Ascending aorta (tissue), 2 donors: ENCODE measurements at places on chromosomes 12 and 14. TPM values are rescaled to one million over a fixed set of nuclear protein-coding genes. Genes with fewer than 3 reads are reported as not detected.

The CLEC2B gene
- total RNA-seq, result 1.1 TPM

The AMIGO2 gene
- total RNA-seq, result 22.7 TPM

The BICD1 gene
- 33.8 TPM for total RNA-seq

The PXMP2 gene
- 18.8 TPM for total RNA-seq

The CD27 gene
- total RNA-seq, result not detected

The KRT71 gene
- not detected for total RNA-seq

The PLEKHD1 gene
- not detected for total RNA-seq

The LTBP2 gene
- 383 TPM for total RNA-seq

DNA sequence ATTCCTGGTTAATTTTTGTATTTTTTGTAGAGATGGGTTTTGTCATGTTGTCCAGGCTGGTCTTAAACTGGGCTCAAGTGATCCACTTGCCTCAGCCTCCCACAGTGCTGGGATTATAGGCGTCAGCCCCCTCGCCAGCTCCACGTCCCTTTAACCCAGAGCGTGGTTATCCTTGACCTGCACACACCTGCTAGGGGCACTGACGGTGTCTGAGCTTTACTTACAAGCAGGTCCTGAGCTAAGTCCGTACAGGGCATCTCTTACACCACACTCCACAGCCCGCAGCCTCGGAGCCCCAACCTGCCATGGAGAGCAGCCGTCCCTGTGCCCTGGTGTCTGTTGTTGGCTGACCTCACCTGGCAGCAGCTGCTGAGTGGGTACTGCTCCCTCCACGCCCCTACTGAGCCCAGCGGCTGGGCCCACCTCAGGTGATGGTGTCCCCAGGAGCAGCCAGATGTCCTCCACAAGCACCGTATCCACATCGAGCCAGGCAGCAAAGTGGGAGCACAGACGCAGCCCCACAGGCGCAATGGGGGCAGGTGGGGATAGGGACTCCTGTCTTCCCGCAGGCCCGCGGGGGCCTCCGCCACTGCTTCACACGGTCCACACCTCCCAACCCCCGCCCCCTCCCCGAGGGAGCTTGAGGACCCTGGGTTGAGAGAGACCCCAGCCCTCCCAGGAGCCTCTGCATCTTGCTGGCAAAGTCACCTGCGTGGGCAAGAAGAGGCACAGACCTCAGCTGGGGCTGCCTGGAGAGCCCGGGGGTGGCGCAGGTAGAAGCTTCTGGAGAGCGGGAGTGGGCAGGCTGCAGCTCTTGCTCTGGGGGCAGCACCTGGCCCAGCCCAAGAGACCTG is 325.4 kb upstream of the SFSWAP start:
- no peak overlapping the region for H3K27ac ChIP-seq
- no peak overlapping the region for H3K4me3 ChIP-seq
- H3K36me3 ChIP-seq, result no peaks in the 10 kb centered on the region
- H3K4me1 ChIP-seq, result no peaks in the 10 kb centered on the region
- peak; percentile 55 for DNase-seq

DNA sequence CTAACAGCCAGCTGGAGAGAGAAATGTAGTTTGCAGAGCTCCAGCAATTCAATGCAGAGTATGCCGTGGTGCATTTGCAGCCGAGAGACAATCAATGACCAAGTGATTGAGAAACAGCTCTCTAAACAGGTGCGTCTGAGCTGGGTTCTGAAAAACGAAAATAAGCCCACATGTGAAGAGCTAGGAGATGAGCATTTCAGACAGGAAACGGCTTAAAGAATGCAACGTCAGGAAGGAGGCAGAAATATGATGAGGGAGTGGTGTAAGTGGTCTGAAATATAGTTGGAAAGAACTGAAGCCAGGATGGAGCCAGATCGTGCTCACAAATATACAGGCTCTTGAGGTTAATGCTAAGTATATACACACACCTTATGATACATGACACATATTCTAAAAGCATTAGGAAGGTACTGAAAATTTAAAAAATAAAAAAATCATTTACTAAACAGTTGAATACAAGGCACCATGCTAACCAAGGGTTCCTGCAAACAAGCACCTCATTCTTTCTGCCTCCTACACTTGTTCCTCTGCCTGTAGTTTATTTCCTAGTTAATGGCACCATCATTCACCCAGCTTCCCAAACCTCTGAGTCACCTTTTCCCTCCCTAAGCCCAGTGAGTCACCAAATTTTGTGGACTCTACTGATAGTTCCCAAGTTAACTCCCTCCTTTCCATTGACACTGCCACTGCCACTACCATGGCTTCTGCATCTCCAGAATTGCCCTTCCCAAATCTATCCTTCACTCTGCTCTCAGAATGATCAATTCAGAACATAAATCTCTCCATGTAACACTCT is 2.3 kb upstream of the GARIN2 start:
- H3K27me3 ChIP-seq, result no peaks in the 10 kb centered on the region
- no peak overlapping the region for H3K4me3 ChIP-seq
- no peak overlapping the region for H3K27ac ChIP-seq
- no peaks in the 10 kb centered on the region for H3K4me1 ChIP-seq

- no peak overlapping the region for H3K27ac ChIP-seq
- no peak overlapping the region for H3K4me3 ChIP-seq
- H3K4me1 ChIP-seq, result no peaks in the 10 kb centered on the region
- DNase-seq, result no peak
Observed at GRCh38 chr12:110421701-110422100, 18.2 kb upstream of the ANAPC7 start.

- no peaks in the 10 kb centered on the region for H3K36me3 ChIP-seq
- no peak overlapping the region for H3K27ac ChIP-seq
- no peak for DNase-seq
- H3K4me1 ChIP-seq, result no peaks in the 10 kb centered on the region
- no peak overlapping the region for H3K4me3 ChIP-seq
Observed at GRCh38 chr14:86640288-86640687, 1110.3 kb downstream of the FLRT2 start.

DNA sequence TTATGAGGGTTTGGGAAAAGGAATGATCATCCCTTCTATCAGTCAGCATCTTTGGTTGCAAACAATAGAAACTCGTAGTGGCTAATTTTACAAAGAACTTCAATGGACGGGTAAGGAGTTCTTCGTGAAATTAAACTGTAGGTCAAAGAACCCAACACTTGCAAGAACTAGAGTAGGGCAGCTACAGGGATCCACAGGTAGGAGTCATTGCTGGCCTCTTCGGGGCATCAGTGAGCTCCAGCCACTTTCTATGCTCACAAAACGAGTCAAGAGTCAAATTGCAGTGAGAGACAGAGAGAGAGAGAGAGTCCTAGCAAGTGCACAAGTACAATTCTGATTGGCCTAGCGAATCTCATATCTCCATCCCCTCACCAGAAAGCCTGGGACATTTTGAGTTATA is 29.9 kb upstream of the OTX2 start:
- H3K27ac ChIP-seq, result no peak overlapping the region
- H3K4me3 ChIP-seq, result no peak overlapping the region
- no peaks in the 10 kb centered on the region for H3K27me3 ChIP-seq
- no peaks in the 10 kb centered on the region for H3K4me1 ChIP-seq
- no peaks in the 10 kb centered on the region for H3K36me3 ChIP-seq
- no peak for DNase-seq

GRCh38 chr14:103696070-103696402 is 19.2 kb downstream of the XRCC3 start:
- no peak for DNase-seq
- no peak overlapping the region for H3K4me3 ChIP-seq
- H3K36me3 ChIP-seq, result peaks cover 49% of the 10 kb centered on the region
- H3K4me1 ChIP-seq, result peaks cover 34% of the 10 kb centered on the region
- no peaks in the 10 kb centered on the region for H3K27me3 ChIP-seq
- peak overlapping the region; percentile 55 for H3K27ac ChIP-seq

- no peaks in the 10 kb centered on the region for H3K4me1 ChIP-seq
- H3K4me3 ChIP-seq, result no peak overlapping the region
- DNase-seq, result no peak
- H3K27me3 ChIP-seq, result no peaks in the 10 kb centered on the region
- H3K36me3 ChIP-seq, result no peaks in the 10 kb centered on the region
Observed at GRCh38 chr12:108037960-108038359, 91.1 kb upstream of the WSCD2 start.

GRCh38 chr12:122820838-122821271 is 14.4 kb upstream of the HIP1R start:
- H3K4me1 ChIP-seq, result no peaks in the 10 kb centered on the region
- no peaks in the 10 kb centered on the region for H3K36me3 ChIP-seq
- no peak overlapping the region for H3K4me3 ChIP-seq
- H3K27me3 ChIP-seq, result no peaks in the 10 kb centered on the region

DNA sequence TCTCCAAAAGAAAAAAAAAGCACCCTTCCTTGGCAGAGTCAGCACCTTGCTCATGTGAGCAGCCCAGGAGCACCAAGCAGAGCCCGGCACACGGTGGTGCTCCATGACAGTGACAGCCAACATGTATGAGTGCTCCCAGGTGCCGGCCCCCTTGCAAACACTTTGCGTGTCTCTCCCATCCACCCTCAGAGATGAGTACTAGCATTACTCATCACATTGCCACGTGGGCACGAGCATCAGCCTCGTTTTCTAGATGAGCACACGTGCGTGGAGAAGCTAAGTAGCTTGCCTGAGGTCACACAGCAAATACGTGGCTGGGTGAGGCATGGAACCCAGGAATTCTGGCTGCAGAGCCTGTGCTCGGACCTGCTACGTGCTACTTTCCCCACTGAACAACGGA is 177.9 kb upstream of the PRMT8 start:
- H3K27ac ChIP-seq, result no peak overlapping the region
- no peak for DNase-seq
- no peak overlapping the region for H3K4me3 ChIP-seq
- no peaks in the 10 kb centered on the region for H3K27me3 ChIP-seq
- H3K4me1 ChIP-seq, result no peaks in the 10 kb centered on the region

DNA sequence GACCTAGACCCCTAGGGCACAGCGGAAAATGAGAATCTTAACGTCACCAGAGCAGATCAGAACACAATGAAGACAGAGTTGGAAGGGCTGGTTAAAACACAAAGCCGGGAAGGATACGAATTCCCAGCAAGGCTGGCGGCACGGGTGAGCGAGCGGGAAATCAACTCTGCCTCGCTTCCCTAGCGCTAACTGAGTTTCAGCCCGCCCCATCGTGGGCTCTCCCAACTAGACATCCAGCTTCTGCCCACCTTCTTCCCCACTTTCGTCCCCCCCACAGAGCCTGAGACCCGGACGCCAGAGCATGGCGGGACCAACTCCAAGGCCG is 377 bp downstream of the CCNT1 start:
- no peak for DNase-seq
- no peaks in the 10 kb centered on the region for H3K27me3 ChIP-seq
- H3K4me3 ChIP-seq, result peak overlapping the region; percentile 99
- H3K27ac ChIP-seq, result peak overlapping the region; percentile 89
- peaks cover 14% of the 10 kb centered on the region for H3K36me3 ChIP-seq

DNA sequence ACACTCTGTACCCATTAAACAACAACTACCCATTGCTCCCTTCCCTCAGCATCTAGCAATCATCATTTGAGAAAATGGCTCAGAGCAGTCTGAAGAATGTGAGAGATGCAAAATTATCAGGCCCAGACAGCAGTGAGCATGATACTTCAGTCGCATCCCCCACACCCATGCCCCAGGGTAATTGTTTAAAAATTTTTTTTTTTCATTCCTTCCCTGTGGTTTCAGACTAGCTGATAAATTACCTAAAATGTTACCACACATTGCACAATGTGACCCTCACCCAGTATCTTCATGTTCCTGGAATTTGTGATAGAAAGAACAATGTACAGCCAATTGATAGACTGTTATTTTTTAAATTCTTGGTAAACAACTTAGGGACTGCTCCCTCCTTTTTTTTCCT is 11.3 kb upstream of the USP15 start:
- H3K27me3 ChIP-seq, result no peaks in the 10 kb centered on the region
- no peaks in the 10 kb centered on the region for H3K36me3 ChIP-seq
- DNase-seq, result no peak
- no peaks in the 10 kb centered on the region for H3K4me1 ChIP-seq
- no peak overlapping the region for H3K4me3 ChIP-seq

DNA sequence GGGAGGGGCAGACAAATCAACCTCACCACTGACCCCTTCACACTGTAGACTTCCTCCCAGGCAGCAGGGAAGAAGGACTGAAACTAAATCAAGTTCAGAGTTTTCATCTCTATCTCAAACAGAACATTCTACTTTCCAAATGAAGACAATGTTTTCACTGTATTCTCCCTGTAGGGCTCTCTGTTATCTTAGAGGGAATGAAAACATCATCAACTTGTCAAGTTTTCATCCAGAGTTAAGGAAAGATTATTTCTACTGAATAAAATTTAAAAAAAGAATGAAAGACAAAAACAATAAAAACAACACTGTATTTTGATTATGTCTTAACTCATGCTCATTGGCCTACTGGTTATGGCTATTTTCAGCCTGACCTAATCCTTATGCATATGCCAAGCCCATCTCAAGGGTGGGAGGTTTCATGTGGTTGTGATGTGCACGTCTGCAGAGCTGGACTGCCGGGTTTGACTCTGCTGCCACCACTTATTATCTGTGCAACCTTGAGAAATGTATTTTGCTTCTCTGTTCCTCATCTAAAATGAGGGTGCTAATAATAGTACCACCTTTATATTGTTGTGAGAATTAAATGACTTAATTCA is 152.0 kb upstream of the AVPR1A start:
- H3K4me1 ChIP-seq, result peaks cover 10% of the 10 kb centered on the region
- H3K4me3 ChIP-seq, result no peak overlapping the region
- no peaks in the 10 kb centered on the region for H3K36me3 ChIP-seq
- H3K27ac ChIP-seq, result peak overlapping the region; percentile 64
- no peaks in the 10 kb centered on the region for H3K27me3 ChIP-seq

DNA sequence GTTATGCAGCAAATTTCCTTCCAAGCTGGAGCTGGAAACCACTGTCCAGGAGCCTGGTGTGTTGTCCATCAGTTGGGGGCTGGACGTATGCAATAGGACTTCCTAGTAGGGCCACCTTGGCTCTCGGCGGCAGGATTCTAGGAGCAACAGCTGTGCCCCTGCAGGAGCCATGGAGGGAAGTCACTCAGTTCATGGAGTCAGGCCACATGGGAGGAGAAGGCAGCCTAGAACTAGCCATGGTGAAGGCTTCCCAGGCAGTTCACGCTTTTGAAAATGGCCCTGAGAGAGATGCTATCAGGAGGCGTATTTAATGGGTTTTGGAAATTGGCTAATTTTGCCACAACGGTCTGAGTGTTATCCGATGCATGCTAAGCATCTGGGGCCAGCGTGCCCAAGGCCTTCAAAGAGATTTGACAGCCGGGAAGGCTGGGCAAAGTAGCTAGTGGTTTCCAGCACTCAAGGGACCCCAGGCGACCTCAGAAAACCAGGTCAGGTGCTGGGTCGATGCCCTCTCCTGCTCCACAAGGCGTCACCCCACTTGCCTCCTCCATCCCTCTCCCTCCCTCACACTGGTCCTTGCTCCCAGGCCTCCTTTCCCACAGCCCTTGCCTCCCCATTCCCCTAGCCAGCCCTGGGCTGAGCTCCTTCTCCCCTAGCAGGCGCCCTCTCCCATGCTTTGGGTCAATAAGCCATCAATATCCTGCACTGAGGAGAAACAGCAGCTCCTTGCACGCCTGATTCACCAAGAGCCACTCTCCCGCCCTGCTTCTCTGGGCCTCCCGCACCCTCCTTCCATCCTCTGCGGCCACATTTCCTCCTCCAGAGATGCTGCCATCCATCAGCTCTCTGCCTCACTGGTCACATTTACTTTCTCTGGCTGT is 30.9 kb upstream of the SYNDIG1L start:
- no peaks in the 10 kb centered on the region for H3K36me3 ChIP-seq
- DNase-seq, result no peak
- H3K4me3 ChIP-seq, result no peak overlapping the region
- no peaks in the 10 kb centered on the region for H3K4me1 ChIP-seq
- H3K27ac ChIP-seq, result no peak overlapping the region
- H3K27me3 ChIP-seq, result no peaks in the 10 kb centered on the region

GRCh38 chr14:99764222-99764706 is 28.9 kb upstream of the EML1 start:
- H3K4me3 ChIP-seq, result no peak overlapping the region
- peaks cover 16% of the 10 kb centered on the region for H3K4me1 ChIP-seq
- no peak overlapping the region for H3K27ac ChIP-seq
- no peaks in the 10 kb centered on the region for H3K36me3 ChIP-seq
